ENCODE measurements at places on chromosomes 3 and 15. TPM values are rescaled to one million over a fixed set of nuclear protein-coding genes. Genes with fewer than 3 reads are reported as not detected.

The C3orf20 gene
- not detected for total RNA-seq

The ZCWPW2 gene
- 0.74 TPM for total RNA-seq

The FGD5 gene
- under 0.01 TPM for total RNA-seq

The CADM2 gene
- 0.15 TPM for total RNA-seq

The ETFA gene
- total RNA-seq, result 75.5 TPM

The GOLGA8S gene
- total RNA-seq, result not detected

The TMEM87A gene
- total RNA-seq, result 31.3 TPM

The KLHL40 gene
- not detected for total RNA-seq

The NANOGP8 gene
- total RNA-seq, result not detected

The GRM2 gene
- total RNA-seq, result under 0.01 TPM

The SHC4 gene
- 0.67 TPM for total RNA-seq

The LRTM1 gene
- total RNA-seq, result not detected

The PIF1 gene
- 22.0 TPM for total RNA-seq

The FXR1 gene
- total RNA-seq, result 100 TPM

The MAP6D1 gene
- 3.2 TPM for total RNA-seq

The P2RY14 gene
- not detected for total RNA-seq

The C3orf70 gene
- 0.50 TPM for total RNA-seq

The IL17RE gene
- 3.9 TPM for total RNA-seq

The MAGI1 gene
- total RNA-seq, result 6.4 TPM

The GOLGA6L25 gene
- not detected for total RNA-seq

The MYZAP gene
- total RNA-seq, result 0.17 TPM

The GOLGA8T gene
- total RNA-seq, result not detected

The IL5RA gene
- not detected for total RNA-seq

The CISH gene
- total RNA-seq, result 2.1 TPM

The CLDN16 gene
- total RNA-seq, result not detected

The SMARCC1 gene
- 39.8 TPM for total RNA-seq

The KCNMB3 gene
- 0.34 TPM for total RNA-seq

The ARPP21 gene
- not detected for total RNA-seq

The PRSS50 gene
- total RNA-seq, result not detected

The HTD2 gene
- total RNA-seq, result 6.1 TPM

The GOLGA6B gene
- total RNA-seq, result not detected

The CASR gene
- total RNA-seq, result not detected

The CLRN1 gene
- total RNA-seq, result not detected

The ATP8B4 gene
- total RNA-seq, result 0.34 TPM

The ADAMTS17 gene
- 0.30 TPM for total RNA-seq

The THAP10 gene
- total RNA-seq, result 7.1 TPM

The TP63 gene
- total RNA-seq, result not detected

The NLGN1 gene
- 0.50 TPM for total RNA-seq

The NCK1 gene
- total RNA-seq, result 20.3 TPM

The RPS17 gene
- 3,119 TPM for total RNA-seq

The LRRC15 gene
- not detected for total RNA-seq

The SPATA12 gene
- under 0.01 TPM for total RNA-seq

The OXNAD1 gene
- total RNA-seq, result 11.1 TPM

The TNFAIP8L3 gene
- 2.1 TPM for total RNA-seq

The OR5H6 gene
- not detected for total RNA-seq

The ATP2B2 gene
- not detected for total RNA-seq

The ATP13A5 gene
- total RNA-seq, result not detected

The DUOXA2 gene
- total RNA-seq, result not detected

The TKT gene
- total RNA-seq, result 477 TPM

The FOXL2 gene
- under 0.01 TPM for total RNA-seq

The SLC6A20 gene
- not detected for total RNA-seq

The IQCF5 gene
- not detected for total RNA-seq

The GOLGA8G gene
- not detected for total RNA-seq

The BSN gene
- 0.17 TPM for total RNA-seq

The FAM107A gene
- total RNA-seq, result 1.3 TPM

The ANKRD63 gene
- not detected for total RNA-seq
